ENCODE measurements at places on chromosomes 11 and 22. TPM values are rescaled to one million over a fixed set of nuclear protein-coding genes. Genes with fewer than 3 reads are reported as not detected.

The YPEL1 gene
- 2.8 TPM for total RNA-seq

The RNF169 gene
- total RNA-seq = 14.0 TPM

The PHF21B gene
- total RNA-seq = not detected

The MAPK12 gene
- 6.5 TPM for total RNA-seq

The CLCF1 gene
- total RNA-seq = 2.7 TPM

The LGALS12 gene
- total RNA-seq = 0.32 TPM

The PKP3 gene
- total RNA-seq = 143 TPM

The SCN2B gene
- 3.7 TPM for total RNA-seq

The SOX6 gene
- total RNA-seq = 6.5 TPM

Data from mucosa of descending colon (tissue), 3 donors.